KBM-7 (cell line): ENCODE measurements at places on chromosomes 7 and 10.
A peak's percentile ranks its signal among the peaks of the same experiment; 100 is the strongest.

- DNase-seq: no peak
Measured at GRCh38 chr10:42753507-42754154, 29.0 kb upstream of the BMS1 start.

- DNase-seq: peak; percentile 57
Measured at GRCh38 chr7:24755541-24756407, 1.5 kb downstream of the GSDME start.

DNA sequence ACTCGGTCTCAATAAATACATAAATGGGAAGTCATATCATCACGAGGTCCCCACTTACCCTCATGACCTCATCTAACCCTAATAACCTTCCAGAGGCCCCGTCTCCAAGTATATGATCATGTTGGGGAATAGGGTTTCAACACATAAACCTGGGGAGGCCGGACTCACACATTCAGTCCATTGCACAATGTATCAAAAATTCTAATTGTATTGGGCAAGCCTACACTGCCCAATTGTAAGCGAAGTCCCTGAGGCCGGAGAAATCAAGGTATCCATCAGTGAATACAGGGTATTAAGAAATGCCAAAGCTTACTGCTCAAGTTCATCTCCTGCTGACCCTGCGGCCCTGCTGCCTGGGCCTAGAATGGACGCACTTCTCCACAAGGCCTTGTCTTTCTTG lies 69.6 kb downstream of the PARP12 start:
- no peak for DNase-seq

- no peak for DNase-seq
Measured at GRCh38 chr10:78472551-78472890, 438.9 kb downstream of the RPS24 start.

DNA sequence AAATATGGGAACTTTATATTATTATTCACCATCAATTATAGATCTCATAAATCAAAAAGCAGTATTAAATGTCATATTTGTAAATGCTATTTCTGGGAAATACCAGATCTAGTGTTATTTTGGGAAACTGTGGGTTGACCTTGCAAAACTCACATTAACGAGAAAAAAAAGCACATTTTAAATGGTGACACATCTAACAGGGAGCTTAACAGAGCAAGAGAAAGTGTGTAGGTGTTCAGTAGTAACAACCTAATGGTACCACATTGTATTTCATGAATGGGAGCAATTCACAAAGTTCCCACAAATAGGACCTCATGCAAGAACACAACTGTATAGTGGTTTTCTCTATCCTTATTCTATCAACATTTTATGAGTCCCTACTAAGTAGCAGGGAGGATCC lies 26.2 kb upstream of the HDAC9 start:
- no peak for DNase-seq

DNA sequence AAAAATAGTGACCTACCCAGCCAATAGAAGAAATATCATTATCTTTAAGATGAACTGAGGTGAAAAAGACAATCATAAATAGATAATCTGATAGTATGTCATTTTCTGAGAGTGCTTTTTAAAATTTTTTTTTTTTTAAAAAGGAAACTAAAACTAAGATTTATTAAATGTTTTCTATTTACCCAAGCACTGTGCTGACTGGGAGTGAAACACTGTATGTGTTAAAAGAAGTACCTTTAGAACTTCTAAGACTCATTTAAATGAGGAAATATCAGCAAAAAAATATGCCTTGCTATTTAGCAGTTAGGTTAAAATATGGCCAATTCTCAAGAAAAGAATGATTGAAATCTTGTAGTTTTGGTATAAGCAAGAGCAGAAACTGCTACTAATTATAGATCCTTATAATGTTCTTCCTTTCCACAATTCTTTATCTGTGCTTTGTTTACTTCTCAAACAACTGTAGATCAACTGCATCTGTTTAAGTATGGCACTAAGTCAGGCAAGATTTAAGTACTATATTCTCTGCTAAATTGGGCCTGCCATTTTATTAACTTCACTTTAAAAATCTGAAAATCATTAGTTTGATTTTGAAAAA lies 39.5 kb upstream of the WNT2 start:
- no peak for DNase-seq

DNA sequence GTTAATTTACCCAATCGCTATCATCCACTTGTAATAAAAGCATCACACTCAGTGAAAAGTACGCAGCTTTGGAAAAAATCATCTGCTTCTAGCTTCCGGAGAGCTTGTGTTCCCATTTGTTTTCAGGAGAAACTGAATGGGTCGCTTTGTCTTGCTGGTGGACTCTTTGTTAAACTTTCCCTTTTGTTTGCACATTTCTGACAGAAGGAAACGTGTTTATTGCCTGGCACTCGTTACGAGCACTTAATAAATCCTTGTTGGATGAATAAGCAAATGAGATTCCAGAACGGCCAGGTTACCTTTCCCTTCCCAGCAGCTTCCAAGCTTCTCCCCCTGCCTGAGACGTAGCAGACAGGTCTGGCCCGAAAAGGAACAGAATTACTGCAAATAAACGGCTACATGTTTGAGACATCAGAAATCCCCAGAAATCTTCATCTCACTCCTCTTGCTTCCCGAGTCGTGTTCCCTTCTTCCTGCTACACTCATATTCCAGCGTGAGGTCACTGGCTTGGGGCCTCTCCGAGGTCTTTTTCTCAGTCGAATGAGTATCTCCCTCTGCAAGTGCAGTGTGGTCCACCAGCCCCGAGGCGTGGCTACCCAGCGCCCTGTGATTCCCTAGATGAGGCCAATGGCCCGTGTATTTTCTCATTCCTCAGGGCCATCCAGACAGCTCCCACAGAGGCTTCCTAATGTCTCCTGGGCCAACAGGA lies 167.2 kb downstream of the FRMD4A start:
- no peak for DNase-seq

GRCh38 chr7:84339306-84339705 lies 144.7 kb upstream of the SEMA3A start:
- no peak for DNase-seq

GRCh38 chr7:66377045-66377444 lies 171.9 kb downstream of the TPST1 start:
- DNase-seq: no peak

DNA sequence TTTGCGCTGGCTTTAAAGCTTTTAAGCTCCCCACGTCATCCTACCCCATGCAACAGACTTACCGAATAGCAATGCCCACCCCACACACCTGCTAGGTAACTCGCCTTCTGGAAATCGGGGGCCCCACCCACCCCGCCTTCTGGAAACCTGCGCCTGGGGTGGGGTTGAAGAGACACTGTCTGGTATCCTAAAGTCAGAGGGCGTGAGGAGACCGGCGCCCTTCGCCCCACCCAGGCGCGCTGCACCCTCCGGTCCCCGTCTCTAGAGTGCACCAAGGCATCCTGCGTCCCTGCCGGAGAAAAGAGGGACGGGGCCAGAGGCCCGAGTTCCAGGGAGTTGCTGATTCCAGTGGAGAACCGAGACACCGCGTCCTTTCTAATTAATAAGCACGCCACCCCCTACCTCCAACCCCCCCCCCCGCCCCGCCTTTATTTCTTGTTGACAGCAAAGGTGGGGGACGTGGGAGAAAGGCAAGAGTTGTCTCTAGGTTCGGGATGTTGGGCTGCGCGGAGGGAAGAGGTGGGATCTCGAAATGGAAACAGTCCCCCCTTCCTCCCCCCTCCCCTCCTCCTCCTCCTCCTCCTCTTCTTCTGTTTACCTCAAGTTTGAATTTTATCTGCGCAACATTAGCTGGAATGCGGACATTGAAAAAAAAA lies 220.9 kb upstream of the MKLN1 start:
- DNase-seq: no peak

DNA sequence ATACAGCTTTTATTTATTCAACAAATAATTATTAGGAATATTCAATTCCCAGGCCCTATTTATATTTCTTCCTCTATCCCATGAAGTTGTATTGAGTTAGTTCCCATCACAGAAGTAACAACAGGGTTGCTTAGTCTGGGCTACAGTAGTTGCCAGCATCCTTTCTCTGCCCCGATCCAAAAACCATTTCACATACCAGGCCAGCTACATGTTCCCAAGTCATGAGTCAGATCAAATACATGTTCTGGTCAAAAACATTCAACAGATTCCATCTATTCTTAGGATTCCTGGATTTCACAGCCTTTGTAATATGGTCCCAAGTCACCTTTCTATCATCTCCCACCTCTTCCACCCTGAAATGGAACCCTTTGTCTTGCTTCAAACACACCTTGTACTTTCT lies 91.6 kb downstream of the RAB11FIP2 start:
- DNase-seq: no peak

GRCh38 chr7:16978358-16979244 lies 96.8 kb upstream of the AGR3 start:
- DNase-seq: no peak

DNA sequence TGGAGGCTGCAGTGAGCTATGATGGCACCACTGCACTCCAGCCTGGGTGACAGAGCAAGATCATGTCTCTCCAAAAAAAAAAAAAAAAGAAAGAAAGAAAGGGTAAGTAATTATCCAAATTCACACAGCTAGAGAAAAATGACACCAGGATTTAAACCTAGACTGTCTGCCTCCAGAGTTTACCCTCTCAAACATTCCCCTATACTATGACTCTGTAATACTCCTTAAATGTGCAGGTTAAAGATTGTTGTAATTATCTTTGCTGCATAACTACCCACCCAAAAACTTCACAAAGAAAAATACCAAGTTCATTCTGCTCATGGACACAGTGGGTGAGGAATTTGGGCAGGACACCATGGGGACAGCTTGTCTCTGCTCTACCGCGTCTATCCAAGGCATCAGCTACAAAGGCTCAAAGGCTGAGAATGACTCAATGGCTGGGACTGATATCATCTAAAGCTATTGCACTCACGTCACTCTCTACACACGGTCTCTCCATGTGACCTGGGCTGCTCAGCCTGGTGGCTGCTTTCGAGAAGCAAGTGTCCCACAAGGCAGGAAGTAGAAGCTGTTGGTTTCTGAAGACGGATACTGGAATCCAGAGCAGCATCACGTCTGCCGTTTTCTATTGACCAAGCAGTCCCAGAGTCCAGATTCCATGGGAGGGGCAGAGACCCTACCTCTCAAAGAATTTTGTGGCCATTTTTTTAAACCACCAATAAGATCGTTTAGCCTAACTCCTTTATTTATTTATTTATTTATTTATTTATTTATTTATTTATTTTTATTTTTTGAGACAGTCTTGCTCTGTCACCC lies 185.7 kb upstream of the AUTS2 start:
- DNase-seq: no peak

GRCh38 chr7:37433166-37433565 lies 15.5 kb downstream of the ELMO1 start:
- no peak for DNase-seq

DNA sequence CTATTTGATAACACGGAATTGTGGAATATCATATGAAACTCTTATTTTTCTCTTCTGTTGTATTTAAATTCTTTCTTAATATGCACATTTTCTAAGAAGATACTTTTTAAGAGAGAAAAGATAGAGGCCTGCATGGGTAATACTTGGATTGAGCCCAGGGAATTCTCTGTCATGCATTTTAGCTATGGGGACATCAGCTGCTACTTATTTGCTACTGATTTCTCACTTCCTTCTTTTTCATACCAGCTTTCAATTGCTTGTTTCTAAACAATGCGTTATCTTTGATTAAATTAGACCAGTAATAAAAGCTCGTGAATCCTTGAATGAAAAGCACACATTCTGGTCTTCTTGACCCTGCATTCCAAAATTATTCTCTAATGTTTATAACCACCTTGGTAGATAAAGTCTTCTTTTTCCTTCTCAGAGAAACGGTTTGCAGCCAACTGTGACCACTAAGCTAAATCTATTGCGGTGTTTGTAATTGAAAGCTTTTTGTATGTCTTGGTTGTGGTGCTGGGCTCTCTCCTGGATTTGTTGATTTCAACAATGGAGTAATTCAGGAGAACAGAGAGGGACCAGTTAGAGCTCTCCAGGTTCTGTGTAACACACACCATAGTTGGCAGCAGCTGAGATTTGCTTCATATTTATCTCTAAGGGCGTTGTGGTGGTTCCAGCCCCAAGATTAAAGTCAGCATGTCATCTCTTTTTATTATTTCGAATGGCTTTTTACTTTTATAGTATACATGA lies 139.3 kb downstream of the PPP1R9A start:
- DNase-seq: no peak

DNA sequence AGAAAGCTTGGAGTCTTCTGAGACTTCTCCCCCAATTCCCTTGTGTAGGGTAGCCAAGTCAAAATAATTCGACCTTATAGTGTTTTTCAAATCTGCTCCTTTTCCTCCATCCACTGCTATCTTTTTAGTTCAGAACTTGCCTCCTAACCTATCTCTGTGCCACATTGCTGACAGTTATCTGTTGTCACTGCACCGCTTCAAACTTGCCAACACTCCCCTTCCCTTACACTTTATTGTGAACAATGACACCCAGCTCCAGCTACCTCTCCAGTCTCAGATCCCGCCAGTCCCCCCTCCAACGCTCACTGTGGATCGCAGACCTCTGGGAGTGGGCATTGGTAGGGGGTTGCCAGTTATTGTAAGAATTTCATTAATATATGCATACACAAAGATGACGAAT lies 16.3 kb upstream of the HPS1 start:
- DNase-seq: no peak

- no peak for DNase-seq
Measured at GRCh38 chr10:131162211-131162610, 149.3 kb downstream of the TCERG1L start.
